ENCODE measurements at places on chromosomes 2 and 18. TPM values are rescaled to one million over a fixed set of nuclear protein-coding genes. Genes with fewer than 3 reads are reported as not detected.

DNA sequence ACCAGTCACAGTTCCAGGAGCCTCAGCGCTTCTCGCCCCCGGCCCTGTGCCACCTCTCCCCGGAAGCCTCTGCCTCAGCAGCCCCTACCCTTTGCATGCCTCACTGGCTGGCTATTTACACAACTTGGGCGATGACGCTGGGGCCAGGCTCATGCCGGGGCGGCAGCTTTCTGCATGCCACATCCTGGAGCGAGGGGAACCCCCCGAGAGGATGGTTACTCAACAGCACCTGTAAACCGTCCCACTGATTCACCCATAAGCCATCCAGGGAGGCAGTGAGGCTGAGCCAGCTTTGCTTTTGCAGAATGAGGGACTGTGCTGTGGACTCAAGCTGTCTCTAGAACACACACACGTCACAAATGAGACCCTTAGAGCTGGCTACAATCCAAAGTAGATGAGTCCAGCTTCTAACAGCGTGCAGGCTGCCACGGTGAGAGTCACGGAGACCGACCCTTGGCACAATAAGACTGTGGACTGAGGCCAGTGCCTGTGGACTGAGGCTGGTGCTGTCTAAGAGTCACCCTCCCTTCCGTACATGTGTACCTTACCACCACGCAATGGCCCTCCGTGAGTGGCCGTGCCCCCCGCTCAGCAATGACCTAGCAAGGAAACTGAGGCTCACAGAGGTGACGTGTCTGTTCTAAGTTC is 45.6 kb upstream of the ODC1 start:
- no peak for DNase-seq

DNA sequence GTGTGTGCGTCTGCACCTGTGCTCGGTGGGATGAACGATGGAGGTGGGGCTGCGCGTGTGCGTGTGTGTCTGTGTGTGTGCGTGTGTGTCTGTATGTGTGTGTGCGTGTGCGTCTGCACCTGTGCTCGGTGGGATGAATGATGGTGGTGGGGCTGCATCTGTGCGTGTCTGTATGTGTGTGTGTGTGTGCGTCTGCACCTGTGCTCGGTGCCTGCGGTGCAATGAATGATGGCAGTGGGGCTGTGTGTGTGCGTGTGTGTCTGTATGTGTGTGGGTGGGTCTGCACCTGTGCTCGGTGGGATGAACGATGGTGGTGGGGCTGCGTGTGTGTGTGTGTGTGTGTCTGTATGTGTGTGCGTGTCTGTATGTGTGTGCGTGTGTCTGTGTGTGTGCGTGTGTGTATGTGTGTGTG is 48.5 kb upstream of the CTDP1 start:
- no peak for DNase-seq

- no peak for DNase-seq
Measured at GRCh38 chr2:97743913-97744312, 30.5 kb downstream of the ZAP70 start.

GRCh38 chr2:28688818-28689217 is 62.8 kb upstream of the PPP1CB start:
- DNase-seq: no peak

- peak; percentile 88 for DNase-seq
Measured at GRCh38 chr2:122960759-122961641, 1064.1 kb upstream of the CNTNAP5 start.

The TEX44 gene
- total RNA-seq: not detected

DNA sequence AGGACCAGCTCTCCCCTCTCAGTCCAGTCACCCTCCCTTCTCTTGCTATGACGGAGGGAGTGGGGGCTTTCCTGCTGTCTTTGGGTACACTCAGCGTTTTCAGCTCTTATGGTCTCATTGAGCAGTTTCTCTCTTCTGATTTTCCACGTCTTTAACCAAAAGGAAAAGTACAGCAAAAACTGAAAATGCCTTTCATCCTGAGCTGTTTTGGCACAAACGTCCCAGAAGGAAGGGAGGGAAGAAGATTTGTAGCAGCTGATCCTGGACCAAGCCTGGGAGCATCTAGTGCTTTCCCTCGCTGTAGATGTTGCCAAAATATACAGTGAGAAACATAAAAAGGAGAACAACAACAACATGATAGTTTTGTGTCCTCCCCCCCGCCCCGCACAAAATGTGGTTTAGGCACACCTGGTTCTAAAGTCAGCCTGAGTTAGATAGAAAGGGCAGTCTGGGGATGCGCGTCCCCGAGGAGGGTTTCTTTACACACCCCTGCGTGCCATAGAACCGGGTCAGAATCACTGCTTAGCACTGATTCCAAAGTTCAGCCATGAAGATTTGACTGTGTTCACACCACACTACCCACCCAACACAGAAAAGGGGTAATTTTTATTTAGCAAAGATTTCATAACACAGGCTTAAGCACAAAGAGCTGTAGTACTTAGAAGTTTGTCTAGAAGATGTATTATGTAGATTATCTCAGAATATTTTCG is 53.4 kb downstream of the SLC40A1 start:
- peak; percentile 76 for DNase-seq

DNA sequence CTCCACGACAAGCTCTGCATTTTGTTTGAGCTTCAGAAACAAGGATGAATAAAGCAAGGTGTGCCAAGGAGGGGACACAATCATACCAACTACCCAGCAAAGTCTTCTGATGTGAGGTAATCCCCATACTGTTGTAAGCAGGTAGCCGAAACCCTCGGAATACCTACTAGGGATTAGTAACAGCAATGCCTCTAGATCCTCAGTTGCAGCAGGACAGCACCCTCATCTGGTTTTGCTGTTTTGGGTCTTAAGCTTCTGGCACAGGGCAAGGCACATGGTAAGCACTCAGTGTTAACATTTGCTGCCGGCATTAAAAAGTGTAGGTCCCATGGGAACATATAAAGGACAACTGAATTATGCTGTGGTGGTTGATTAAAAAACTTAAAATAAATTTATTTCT is 16.0 kb upstream of the LINC00305 start:
- DNase-seq: no peak

GRCh38 chr2:237154082-237154638 is 68.5 kb downstream of the COPS8 start:
- DNase-seq: peak; percentile 78

The HMSD gene
- not detected for total RNA-seq

The CYTIP gene
- 0.84 TPM for total RNA-seq

The KIF1A gene
- 7.3 TPM for total RNA-seq

The FKBP1B gene
- total RNA-seq: 2.8 TPM

The KIAA2012 gene
- total RNA-seq: 0.31 TPM

DNA sequence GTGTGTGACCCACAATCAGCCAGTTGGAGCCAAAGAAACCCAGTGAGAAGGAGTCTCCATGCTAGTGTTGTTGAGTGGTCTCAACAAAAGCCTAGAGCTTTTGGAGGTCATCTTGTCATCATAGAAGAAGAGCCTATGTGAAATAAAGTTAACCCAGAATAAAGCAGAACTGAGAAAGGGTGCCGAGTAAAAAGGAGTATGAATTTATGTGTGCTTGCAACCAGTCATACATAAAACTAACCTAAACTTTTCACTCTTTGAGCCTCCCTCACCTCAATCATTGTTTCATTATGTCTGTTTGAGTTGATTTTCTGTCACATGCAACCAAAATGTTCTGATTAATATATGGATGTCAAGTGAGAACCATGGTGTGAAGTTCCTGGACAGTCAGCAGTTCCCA is 599.3 kb upstream of the ZEB2 start:
- no peak for DNase-seq

The UPP2 gene
- total RNA-seq: not detected

- DNase-seq: no peak
Measured at GRCh38 chr2:216388046-216388884, 16.0 kb upstream of the MARCHF4 start.

DNA sequence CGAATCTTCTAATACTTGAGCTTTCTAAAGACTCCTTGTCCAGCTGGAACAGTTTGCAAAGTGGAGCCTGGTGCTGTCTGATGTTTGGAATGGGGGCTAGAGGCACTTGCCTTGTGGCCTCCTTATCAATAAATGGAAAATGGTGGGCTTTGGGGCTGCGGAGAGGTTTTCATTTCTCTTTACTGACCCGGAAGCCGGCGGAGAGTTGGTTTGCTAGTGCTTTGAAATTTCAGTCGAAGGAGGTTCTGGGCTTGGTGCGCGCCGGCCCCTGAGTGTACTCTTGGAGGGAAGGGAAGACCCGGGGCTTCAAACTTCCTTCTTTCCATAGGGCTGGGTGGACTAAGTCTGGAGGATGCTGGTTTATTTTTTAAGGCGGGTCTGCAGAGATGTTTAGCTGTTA is 714 bp downstream of the RPIA start:
- DNase-seq: peak; percentile 46

DNA sequence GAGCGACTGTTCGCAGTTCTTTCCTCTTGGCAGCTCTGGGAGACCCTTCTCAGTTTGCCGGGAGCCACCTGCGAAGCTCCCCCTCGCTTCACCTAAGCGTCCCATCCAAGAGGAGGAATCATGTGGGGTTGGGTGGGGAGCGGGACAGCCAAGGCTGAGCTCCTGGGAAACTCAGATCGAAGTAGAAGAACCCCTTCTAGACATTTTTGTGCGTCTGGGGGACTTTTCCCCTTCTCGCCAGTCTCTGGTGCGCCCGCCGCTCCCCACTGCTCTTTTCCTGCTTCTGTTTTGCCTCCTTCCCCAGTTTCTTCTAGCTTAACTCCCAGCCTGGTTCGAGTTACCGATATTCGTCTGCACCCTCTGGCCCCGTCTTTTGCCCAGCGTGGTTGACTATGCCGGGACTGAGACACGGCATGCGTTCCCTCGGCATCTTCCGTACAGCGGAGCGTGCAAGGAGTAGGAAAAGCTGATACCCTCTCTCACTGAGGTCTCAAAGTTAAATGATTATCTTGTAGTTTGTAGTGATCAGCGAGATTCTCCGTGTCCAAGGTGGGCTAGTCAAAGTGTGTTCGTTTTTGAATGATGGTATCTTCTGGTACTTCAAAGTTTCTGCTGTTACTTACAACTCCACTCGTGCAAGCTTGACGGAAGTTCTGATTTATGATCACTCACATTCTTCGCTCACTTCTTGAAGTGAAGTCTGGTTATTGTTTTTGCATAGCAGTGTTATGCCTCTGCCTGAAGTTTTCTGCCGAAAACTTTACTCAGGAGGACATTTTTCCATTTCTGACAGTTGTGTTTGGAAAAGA is 664 bp downstream of the CAMKMT start:
- DNase-seq: peak; percentile 57

The SCN1A gene
- 0.04 TPM for total RNA-seq

DNA sequence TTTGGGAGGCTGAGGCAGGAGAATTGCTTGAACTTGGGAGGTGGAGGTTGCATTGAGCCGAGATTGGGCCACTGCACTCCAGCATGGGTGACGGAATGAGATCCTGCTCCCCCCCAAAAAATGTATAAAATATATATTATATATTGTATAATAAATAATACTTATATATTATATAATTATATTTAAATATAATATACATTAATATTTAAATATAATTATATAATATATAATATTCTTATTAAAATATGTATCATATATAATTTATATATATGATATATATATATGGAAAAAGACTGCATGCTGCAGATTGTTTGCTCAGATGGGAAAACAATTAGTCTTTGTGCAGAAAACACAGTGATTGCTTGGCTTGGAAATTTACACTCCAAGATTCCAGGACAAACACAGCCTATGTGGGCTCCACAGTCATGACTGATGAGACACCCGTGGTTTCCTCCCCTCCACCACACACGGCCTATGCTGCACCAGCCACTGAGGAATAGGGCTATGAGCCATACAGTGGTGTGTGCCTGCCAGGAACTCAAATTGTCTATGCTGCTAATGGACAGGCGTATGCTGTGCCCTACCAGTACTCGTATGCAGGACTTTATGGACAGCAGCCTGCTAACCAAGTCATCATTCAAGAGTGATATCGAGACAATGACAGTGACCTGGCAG is 30.0 kb downstream of the PMAIP1 start:
- no peak for DNase-seq

DNA sequence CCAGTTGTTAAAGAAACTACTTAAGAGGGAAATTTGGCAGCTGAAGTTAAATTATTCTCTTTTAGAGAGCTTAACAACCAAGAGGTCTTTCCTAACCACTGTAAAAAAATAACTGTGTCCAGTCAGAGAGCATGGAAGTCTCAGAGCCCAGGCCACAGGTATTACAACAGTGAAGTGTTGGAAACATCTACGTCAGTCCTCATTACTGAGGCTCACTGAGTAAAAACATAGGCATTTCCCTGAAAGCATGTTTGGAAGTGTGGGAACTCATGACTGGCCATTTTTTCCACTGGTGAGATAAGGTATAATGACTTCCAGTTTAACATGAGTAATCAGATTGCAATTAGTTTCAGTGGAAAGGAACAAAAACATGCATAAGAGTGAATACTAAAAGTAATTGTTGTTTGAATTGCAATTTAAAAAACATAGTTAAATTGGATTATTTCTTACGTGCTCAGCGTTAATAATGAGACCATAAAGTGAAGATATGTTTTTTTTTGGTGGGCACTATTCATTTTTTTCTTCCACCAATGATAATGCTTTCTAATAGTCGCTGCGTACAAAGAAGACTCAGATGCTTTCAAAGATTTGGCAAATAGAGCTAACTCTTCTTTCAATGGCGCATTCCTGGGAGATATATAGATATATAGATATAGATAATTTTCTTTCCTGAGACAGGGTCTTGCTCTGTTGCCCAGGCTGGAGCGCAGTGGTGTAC is 60.8 kb downstream of the EFEMP1 start:
- peak; percentile 63 for DNase-seq

DNA sequence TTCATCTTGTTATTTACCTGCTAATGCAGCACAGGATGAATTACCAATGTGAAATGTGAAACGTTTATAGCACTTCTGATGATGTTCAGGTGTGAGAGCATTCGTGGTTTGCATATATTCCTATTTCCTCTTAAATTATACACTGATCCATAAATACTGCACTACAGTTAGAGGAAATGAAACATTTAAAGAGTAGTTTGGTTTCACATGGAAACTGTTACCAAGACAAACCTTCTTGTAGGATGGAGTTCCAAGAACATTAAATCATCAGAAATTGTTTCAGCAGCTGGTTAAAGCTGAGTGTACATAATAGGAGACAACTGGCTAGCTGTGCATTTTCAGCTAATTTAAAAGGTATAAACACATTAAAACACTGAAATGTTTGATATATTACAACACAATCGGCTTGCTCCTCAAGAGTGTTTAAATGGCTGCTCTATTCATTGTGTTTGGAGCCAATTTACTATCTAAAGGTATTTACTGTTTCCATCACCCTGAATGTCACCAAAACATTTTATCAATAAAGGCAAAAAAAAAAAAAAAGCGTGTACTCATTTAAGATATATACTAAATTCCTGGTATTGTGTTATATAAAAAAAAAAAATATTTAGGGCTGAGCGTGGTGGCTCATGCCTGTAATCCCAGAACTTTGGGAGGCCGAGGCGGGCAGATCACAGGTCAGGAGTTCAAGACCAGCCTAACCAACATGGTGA is 100.6 kb downstream of the DYM start:
- peak; percentile 96 for DNase-seq

DNA sequence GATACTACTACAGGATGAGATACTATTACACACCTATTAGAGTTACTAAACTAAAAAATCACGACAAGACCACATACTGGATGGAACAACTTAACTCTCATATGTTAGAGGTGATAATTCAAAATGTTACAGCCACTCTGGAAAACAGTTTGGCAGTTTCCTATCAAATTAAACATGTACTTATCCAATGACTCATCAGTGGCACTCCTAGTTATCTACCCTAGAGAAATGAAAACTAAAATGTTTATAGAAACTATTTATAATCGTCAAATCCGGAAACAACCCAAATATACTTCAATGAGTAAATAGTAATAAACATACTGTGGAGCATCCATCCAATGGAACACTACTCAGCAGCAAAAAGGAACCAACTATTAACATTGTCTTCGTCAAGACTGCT is 137.0 kb upstream of the RBBP8 start:
- DNase-seq: no peak

The RFTN2 gene
- total RNA-seq: 24.9 TPM

All from muscle of leg (tissue), 16 donors.